ENCODE measurements at places on chromosomes 2 and 18. TPM values are rescaled to one million over a fixed set of nuclear protein-coding genes. Genes with fewer than 3 reads are reported as not detected.

- DNase-seq: no peak
These were observed 99.6 kb upstream of the MGAT5 start for GRCh38 chr2:134154246-134154645.

DNA sequence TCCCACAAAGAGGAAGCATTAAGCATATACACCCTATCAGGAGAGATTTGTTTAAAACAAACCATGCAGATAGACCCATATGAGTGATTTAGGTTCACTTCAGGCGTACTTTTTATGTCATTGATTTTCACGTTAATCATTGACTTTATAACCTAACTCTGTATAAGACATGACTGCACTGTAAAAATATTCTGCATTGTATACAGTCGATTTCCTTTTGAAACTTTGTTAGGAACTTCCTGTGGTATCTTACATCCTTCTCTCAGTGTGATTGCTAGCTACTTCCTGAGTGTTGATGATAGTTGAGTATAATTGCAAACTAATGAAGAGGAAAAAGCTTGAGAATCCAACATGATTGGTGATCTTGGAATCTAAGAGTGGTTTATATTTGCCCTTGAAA lies 69.4 kb downstream of the XIRP2 start:
- peak; percentile 3 for DNase-seq

- DNase-seq: no peak
These were observed 243.4 kb downstream of the BCL11A start for GRCh38 chr2:60309941-60310660.

DNA sequence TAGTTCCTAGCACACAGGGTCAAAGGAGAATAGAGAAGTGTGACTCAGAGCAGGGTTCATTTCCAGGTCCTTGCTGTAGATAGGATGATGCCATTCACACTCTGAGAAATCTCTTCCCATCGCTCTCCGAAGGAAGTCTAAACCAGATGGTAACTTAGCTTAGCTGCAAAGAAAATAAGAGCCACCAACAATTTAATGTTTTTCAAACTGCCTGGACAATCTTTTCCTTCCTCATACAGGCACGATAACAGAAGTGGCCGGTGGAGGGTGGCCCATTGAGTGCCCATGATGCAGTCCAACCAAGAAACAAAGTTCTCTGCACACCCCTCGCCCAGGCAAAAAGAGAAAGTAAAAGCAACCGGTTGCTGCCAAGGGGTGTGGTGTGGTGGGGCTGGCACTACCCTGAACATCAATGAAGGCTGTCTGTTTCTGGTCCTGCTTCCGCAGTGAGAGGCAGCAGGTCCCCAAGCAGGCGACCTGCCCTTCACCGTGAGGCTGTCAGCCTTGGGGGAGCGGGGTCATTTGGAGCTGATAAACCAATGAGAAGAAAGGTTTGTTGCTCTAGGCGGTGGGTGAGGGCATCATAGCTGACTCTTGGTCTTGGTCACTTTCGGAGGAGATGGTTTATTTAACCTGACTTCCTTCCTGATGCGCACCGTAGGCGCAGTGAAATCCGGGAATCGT lies 105.6 kb upstream of the CD302 start:
- peak; percentile 18 for DNase-seq

DNA sequence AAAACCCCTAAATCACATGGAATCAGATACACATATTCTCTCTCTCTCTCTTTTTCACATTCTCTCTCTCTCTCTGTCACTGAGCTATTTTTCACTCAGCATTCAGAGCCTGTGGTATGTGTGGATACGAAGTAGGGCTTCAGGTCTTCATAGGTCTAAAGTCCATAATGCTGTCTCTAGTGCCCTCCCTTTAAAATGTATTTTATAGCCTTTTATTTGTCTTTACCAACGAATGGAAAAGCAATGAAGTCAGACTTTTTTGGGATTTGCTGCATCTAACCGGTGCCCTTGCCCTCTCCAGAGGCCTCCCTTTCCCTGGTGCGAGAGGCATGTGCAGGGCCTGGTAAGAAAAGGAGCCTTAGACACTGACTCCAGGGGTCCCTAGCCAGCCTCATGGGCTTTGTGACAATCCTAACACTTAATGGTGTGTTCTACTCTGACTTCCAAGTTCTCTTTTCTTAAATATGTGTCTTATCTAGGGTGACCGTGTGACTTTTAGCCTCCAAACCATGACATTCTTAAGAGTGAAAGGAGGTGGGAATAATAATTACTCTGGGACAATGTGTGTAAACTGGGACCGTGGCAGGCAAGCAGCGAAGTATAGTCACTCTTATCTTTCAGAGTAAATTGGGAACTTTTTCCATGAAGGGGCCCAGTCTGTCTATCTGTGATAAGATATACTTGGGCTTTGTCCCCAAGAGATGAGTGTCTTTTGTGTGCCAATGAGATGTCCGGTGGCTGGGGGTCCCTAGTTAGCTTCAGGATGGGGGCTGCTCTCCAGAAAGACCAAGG lies 101.1 kb downstream of the B3GNT2 start:
- DNase-seq: no peak

The SPDYA gene
- 0.19 TPM for total RNA-seq

Data from HT1080 (cell line).